ENCODE measurements at places on chromosomes 13 and 19.

GRCh38 chr19:33900817-33901216 lies 104.1 kb downstream of the KCTD15 start:
- DNase-seq = no peak

GRCh38 chr13:47484548-47484947 lies 516.5 kb downstream of the SUCLA2 start:
- DNase-seq = no peak

DNA sequence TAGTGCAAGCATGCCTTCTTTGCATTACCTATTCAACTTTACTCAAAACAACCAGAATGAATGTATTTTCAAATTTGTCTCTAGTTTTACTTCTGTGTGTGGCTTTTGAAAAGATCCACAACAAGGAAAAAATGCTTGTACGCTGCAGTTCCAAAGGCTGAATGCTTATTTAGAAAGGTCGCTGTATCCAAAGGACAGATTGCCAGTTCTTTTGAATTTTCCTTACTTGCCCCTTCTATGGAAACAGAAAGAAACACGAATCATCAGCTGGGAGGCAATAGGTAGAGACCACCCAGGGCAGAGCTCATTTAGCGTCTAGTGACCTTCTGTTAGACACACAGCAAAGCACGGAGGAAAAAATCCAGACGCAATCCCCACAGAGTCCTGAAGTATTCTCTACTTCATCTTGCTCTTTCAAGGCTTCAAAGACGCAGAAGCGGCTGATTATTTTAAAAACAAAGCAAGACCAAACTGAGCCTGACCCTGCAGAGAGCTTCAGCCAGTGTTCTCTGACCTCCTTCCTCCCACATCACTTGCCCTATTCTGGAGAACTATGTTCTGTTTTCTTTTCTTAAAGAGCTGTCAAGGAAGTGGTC lies 674.6 kb upstream of the SGCG start:
- DNase-seq = no peak

- DNase-seq = no peak
Measured at GRCh38 chr19:29795461-29796172, 16.2 kb upstream of the CCNE1 start.

DNA sequence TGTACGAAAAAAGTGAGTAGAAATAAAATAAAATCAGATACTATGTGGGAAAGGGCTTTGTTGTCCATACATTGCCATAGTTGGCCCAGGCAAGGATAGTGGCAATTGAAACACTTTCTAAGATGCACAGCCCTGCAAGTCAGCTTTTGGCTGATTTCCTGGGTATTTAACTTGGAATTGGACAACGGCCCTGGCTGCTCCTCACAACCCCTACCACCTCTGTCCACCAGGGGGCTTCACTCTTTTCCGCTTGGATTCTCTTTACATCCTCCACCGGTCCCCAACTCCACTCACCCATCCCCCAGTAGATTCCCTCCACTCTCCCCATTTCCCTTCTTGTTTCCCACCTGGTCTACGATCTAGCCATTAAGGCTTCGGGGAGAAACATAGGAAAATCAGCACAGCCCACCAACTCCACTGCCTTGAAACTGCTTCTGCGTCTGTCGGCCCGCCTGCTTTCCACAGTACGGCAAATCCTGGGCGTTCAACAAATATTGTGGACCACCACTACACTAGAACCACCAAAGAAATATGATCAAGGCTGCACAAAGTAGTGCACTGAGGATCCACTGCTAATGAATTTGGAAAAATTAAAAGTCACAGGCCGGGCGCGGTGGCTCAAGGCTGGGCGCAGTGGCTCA lies 48.6 kb upstream of the GTF3A start:
- peak; percentile 78 for DNase-seq

- no peak for DNase-seq
Measured at GRCh38 chr13:20171364-20171763, 10.5 kb upstream of the GJA3 start.

DNA sequence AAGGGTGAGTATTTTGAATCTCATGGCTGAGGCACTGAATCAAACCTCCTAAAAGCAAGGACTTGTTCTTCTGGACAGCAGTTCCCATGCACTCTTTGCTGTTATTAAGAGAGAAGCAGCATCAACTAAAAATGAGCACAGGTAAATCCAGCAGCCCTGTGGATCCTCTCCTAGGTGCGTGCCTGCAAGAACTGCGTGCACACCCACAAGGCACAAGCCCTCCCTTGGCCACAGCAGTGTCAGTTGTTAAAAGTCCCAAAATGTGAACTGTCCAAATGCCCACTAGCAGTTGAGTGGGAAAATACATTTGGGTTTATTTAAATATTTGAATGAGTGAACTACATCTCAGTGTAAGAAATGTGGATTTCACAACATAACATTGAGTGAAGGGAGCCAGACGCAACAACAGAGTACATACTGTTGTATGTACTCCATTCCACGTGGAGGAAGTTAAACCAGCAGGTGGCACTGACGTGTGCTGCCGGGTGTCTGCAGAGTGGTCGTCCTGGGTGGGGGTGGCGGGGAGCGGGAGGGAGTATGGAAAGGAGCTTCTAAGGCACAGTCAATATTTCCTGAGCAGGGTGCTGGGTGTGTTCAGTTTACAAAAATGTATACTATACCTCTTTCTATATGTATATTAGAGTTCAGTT lies 266.4 kb downstream of the NALCN start:
- DNase-seq = no peak

DNA sequence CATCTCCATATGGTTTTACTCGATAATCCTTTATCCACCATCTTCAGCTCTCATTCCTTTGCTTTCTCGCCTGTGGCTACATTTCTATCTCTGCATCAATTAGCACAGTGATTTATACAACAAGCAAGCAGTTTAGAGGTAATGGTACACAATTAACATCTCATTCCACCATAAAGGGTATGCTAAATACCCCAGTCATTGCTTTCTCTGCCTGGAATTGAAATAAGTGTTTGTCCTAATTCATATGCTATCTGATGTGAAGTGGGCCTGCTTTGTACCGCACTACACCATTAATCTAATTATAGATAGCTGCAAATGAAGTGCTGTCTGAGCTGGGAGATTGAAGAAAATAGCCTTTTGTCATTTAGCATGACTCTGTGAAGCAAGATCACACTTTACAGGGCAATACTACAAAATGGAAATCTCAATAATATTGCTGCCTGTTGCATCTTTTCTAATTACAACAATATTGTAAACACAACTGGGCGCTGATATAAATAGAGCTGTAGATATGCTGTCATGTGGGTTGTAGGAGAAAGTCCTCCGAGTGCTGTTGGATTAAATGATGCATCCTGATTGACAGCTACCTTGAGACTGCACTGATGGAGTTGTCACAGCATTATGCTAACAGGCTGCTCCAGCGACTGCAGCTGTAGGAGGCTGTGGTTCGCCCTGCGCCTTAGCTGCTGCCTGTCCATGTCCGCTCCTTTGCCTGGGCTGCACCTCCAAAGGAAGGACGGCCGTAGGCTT lies 78.2 kb downstream of the GGACT start:
- no peak for DNase-seq

- peak; percentile 71 for DNase-seq
Measured at GRCh38 chr13:48775804-48776203, 122.1 kb downstream of the CYSLTR2 start.

DNA sequence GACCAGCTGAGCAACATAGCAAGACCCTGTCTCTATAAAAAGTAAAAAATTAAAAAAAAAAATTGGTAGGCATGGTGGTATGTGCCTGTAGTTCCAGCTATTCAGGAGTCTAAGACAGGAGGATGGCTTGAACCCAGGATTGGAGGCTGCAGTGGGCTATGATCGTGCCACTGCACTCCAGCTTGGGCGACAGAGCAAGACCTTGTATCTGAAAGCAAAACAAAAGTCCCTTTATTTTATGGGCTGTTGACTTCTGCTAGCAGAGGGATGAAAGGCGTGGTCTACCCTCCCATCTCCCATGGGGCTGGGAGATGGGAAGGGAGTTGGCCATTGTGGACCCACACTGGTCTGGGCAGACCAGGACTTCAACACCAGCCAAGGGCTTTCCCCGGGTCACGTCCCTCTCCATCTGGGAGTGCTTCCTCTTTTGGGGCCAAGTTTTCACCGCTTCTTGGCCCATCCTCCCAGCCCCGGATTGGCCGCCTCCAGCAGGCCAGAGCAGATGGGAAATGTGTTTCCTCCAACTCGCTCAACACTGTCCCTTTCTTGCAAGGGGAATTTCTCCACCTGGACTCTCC lies 2.2 kb upstream of the TNFSF9 start:
- no peak for DNase-seq
